Activated CD8-positive, alpha-beta memory T cell treated with anti-CD3 and anti-CD28 coated beads for 36 hours (primary cell): ENCODE measurements at places on chromosomes 4 and X. TPM values are rescaled to one million over a fixed set of nuclear protein-coding genes. Genes with fewer than 3 reads are reported as not detected.

The NKX3-2 gene
- not detected for total RNA-seq

The DRD5 gene
- total RNA-seq, result not detected

The ENPEP gene
- not detected for total RNA-seq

The SUPT20HL1 gene
- total RNA-seq, result 0.11 TPM

The TMSB15B gene
- 5.8 TPM for total RNA-seq

The TMEM150C gene
- total RNA-seq, result not detected

The PDE5A gene
- 0.44 TPM for total RNA-seq

The ANXA3 gene
- 0.31 TPM for total RNA-seq

The WDFY3 gene
- total RNA-seq, result 0.78 TPM

The POU3F4 gene
- total RNA-seq, result not detected

The UFSP2 gene
- 18.3 TPM for total RNA-seq

The GPR34 gene
- 0.97 TPM for total RNA-seq

The USP51 gene
- 1.6 TPM for total RNA-seq

The COX7B2 gene
- total RNA-seq, result not detected

The TECRL gene
- total RNA-seq, result not detected

The SERPINA7 gene
- total RNA-seq, result not detected

The SMIM10L2A gene
- total RNA-seq, result 0.61 TPM

The ENPP6 gene
- 0.46 TPM for total RNA-seq

The TRIML2 gene
- not detected for total RNA-seq

The GPC3 gene
- total RNA-seq, result not detected

The ATP2B3 gene
- total RNA-seq, result not detected

The SLC9B1 gene
- total RNA-seq, result 0.82 TPM

The UGT2B15 gene
- total RNA-seq, result not detected

The TREX2 gene
- 1.7 TPM for total RNA-seq

The ALPK1 gene
- 4.4 TPM for total RNA-seq

The NUDT10 gene
- 1.1 TPM for total RNA-seq

The PPID gene
- total RNA-seq, result 74.1 TPM

The AMTN gene
- not detected for total RNA-seq

The SH3D19 gene
- not detected for total RNA-seq
